ENCODE measurements at places on chromosomes 11 and 22.

- no peak for DNase-seq
These were observed 105.8 kb upstream of the TRIM77 start for GRCh38 chr11:89604281-89604680.

GRCh38 chr11:69837791-69838190 lies 18.6 kb upstream of the FGF3 start:
- DNase-seq: no peak

DNA sequence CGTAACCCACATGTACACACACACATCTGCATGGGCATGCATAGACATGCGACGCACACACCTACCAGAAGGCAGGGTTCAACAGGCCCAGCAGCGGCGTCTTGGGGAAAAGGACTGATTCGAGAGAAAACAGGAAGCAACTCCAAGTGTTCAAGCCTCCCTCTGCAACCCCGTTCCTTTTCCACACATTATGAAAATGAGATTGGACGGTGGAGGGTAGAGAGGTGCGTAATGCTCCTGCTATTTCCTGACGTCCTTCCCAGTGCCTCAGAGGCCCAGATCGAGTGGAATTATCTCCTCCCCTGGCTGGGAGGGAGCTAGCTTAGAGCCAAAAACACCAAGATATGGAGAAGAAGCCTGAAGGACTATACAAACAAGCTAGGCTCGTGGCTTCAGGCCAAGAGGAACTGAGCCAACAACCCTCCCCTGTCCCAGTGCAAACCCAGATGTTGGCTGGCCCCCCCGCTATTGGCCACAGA lies 289.2 kb downstream of the MN1 start:
- no peak for DNase-seq

- no peak for DNase-seq
These were observed 190.0 kb downstream of the PGR start for GRCh38 chr11:100939571-100939970.

- no peak for DNase-seq
These were observed 186.8 kb downstream of the ETS1 start for GRCh38 chr11:128400382-128401203.

- no peak for DNase-seq
These were observed 2.0 kb downstream of the TENM4 start for GRCh38 chr11:79438631-79439409.

DNA sequence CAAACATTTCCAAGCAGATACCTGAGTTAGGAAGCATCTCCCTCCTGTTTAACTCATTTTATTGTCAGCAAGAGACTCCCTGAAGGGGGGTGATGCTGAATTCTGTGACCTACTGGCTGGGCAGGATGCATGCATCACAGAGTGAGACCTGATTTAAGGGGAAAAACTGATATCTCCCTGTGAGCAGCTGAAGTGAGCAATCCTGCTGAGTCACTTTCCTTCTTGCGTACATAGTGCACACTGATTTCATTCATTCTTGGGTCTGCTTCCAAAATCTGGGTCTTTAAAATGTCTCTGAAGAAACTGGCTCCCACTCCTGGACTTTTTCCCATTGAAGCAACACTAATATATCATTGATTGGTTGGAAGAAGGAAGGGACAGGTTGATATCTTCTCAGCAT lies 23.3 kb downstream of the P4HA3 start:
- DNase-seq: no peak

DNA sequence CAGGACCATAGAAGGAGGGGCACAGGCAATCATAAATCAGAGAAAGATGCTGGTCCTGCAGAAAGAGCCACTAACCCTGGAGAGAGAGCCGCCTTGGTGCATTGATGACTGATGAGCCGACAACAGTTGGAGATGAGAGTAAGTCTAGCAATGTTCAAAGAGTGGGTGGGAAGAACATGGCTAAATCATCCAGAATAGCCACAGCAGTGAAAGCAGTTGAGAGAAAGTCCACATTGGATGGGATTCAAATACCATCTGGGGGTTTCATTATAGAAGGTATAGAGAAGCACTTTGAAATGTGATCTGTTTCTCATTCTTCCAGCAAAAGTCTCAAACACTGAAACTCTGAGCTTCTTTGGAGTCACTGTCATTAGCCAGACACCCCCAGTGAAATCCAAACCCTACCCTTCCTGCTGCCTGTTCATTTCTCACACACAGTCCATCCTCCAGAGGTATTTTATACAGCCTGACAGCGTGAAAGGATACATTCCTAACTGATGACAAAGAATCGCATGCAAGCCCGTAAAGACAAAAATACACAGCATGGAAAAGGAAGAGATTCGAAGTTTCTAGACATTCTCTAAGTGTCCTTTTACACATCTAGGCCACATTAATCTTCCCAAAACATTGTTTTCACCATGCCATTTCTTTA lies 303.1 kb upstream of the MPPED2 start:
- no peak for DNase-seq

DNA sequence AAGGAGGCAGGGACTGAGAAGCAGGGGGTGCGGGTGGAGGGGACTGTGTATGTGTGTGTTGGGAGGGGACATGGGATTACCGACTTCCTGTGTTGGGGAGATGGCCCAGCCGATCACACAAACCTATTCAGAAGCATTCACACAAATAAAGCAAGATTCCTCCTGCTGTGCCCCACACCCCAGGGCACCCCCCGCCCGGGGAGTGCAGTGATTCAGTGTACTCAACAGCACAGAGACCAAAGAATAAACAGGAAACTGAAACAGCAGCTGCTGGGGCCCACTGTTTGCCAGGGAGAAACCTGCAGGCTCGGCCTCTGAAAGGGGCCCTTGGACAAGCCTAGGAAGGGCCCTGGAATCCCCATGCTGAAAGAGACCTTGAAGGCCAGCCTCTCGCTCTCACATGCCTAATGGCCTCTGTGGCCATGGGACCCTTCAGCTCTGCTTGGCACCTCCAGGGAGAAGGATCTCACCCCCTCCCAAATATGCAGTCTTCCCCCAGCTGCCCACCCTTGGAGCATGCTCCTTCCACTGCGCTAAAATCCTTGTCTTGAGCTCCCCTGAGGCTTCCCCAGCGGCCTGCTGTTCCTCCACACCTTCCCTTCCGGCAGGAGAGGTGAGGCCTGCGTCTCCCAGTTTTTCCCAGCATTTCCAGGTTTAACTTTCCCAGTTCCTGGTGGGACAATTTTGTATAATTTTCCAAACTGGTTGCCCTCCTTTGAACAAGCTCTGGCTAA lies 72.9 kb downstream of the CSNK2A3 start:
- DNase-seq: no peak

DNA sequence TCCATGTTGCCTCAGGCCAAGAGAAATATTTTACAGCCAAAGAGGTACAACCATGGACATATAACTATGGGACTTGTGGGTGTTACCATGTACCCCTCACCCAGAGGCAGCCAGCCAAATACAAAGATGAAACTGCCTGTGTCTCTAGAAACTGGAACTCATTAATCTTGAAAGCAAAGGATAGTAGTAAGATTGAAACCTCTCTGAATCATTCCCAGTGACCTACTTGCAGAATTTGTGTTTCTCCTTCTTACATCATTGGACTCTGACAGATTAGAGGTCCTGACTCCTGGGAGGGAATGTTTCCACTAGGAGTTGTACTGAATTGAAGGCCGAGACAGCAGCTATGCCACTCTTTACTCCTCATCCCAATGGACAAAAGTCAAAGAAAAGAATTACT lies 257.4 kb upstream of the UBASH3B start:
- DNase-seq: no peak

GRCh38 chr11:73389134-73389525 lies 12.9 kb downstream of the RELT start:
- DNase-seq: no peak

- no peak for DNase-seq
These were observed 98.2 kb upstream of the NNMT start for GRCh38 chr11:114197799-114198500.

GRCh38 chr22:36936362-36937116 lies 23.1 kb downstream of the CSF2RB start:
- DNase-seq: no peak
